ENCODE measurements at places on chromosomes 1 and 21. TPM values are rescaled to one million over a fixed set of nuclear protein-coding genes. Genes with fewer than 3 reads are reported as not detected.

EPHA2 gene
- 138 TPM for total RNA-seq

NTRK1 gene
- not detected for total RNA-seq

DNAI4 gene
- total RNA-seq = 2.1 TPM

DENND2C gene
- total RNA-seq = 6.1 TPM

MYOC gene
- not detected for total RNA-seq

PRELP gene
- total RNA-seq = 0.07 TPM

OR6K3 gene
- total RNA-seq = not detected

OR2T27 gene
- total RNA-seq = not detected

TRIM67 gene
- total RNA-seq = not detected

FAM131C gene
- total RNA-seq = 0.53 TPM

KANK4 gene
- total RNA-seq = under 0.01 TPM

C1orf226 gene
- 0.71 TPM for total RNA-seq

PRR9 gene
- 1.2 TPM for total RNA-seq

FCRL1 gene
- not detected for total RNA-seq

OR2G6 gene
- not detected for total RNA-seq

HENMT1 gene
- 2.2 TPM for total RNA-seq

TMEM61 gene
- total RNA-seq = 1.4 TPM

SAMSN1 gene
- total RNA-seq = not detected

FCAMR gene
- not detected for total RNA-seq

KCNA3 gene
- total RNA-seq = not detected

PRKAA2 gene
- 0.18 TPM for total RNA-seq

DONSON gene
- 31.2 TPM for total RNA-seq

PRAMEF1 gene
- total RNA-seq = not detected

TSTD1 gene
- 98.1 TPM for total RNA-seq

EFNA1 gene
- total RNA-seq = 48.2 TPM

RHBG gene
- 0.11 TPM for total RNA-seq

NPHS2 gene
- total RNA-seq = not detected

AXDND1 gene
- 0.21 TPM for total RNA-seq

SDE2 gene
- total RNA-seq = 14.5 TPM

SPATA1 gene
- 0.56 TPM for total RNA-seq

MIER1 gene
- 31.7 TPM for total RNA-seq

CIART gene
- 6.2 TPM for total RNA-seq

REG4 gene
- not detected for total RNA-seq
